ENCODE measurements at places on chromosomes 6 and 20. TPM values are rescaled to one million over a fixed set of nuclear protein-coding genes. Genes with fewer than 3 reads are reported as not detected.

- no peaks in the 10 kb centered on the region for H3K4me1 ChIP-seq
- no peak overlapping the region for H3K27ac ChIP-seq
- H3K36me3 ChIP-seq, result no peaks in the 10 kb centered on the region
- no peak for DNase-seq
- H3K4me3 ChIP-seq, result no peak overlapping the region
- no peaks in the 10 kb centered on the region for H3K27me3 ChIP-seq
Observed at GRCh38 chr6:27333642-27334040, 21.6 kb upstream of the POM121L2 start.

- H3K27me3 ChIP-seq, result no peaks in the 10 kb centered on the region
- no peak overlapping the region for H3K4me3 ChIP-seq
Observed at GRCh38 chr20:50943069-50943468, 11.8 kb upstream of the ADNP start.

GRCh38 chr6:110939429-110940200, 18.9 kb upstream of the GTF3C6 start:
- H3K27ac ChIP-seq, result no peak overlapping the region
- H3K4me3 ChIP-seq, result no peak overlapping the region
- no peak for DNase-seq
- H3K27me3 ChIP-seq, result no peaks in the 10 kb centered on the region
- H3K4me1 ChIP-seq, result no peaks in the 10 kb centered on the region
- no peaks in the 10 kb centered on the region for H3K36me3 ChIP-seq

The AP5S1 gene
- 20.2 TPM for total RNA-seq

The TREM2 gene
- total RNA-seq, result not detected

Data from gastrocnemius medialis (tissue), 4 donors.